ENCODE measurements at places on chromosomes 3 and 15. TPM values are rescaled to one million over a fixed set of nuclear protein-coding genes. Genes with fewer than 3 reads are reported as not detected.

DNA sequence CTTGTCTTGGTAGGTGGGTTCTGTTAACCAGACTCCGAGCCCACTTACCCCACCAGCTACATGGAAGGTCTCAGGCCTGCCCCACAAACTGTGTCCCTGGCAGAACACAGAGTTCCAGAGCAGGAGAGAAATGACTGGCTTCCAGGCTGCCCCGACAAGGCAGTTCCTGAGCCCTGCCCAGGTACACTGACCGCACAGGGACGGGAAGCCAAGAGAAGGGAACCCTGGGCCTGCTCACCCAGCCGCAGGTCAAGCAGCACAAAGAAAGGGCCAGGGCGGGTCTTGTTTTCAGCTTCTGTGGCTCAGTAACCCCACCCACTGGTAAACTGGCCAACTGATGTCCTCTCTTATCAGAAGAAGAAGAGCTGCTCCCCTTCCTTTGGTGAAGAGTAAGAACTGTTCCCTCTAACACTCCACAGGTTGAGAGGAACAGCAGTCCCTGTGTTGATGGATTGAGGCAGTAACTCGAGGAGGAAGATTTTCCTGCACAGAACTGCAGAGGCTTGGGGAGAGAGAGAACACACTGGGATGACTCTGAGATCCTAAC is 68.4 kb downstream of the CRTC3 start:
- peak; percentile 86 for DNase-seq

- DNase-seq = no peak
Measured at GRCh38 chr15:100186366-100186765, 155.4 kb downstream of the ADAMTS17 start.

DNA sequence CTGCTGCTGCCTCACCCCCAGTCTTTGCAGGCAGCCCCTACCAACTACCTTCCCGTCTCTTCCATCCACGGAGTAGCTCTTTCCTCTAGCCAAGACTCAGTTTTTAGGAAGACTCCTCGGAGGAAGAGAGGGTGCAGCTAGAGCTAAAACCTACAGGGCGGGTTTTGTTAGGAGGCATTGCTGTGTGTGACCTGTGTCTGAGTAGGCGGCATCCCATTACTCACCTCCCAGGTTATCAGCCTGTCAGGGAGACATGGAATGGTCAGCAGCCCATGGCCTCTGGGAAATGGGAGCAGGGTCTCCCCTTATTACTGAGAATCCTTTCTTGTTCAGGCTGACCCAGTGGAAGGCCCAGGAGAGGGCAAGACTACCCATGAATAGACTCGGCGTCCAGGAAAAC is 43.8 kb upstream of the FGD5 start:
- DNase-seq = no peak

- no peak for DNase-seq
Measured at GRCh38 chr3:110789315-110789714, 282.3 kb upstream of the NECTIN3 start.

- DNase-seq = no peak
Measured at GRCh38 chr3:156582532-156583183, 27.7 kb upstream of the SSR3 start.

- DNase-seq = no peak
Measured at GRCh38 chr15:43489191-43489590, 3.8 kb downstream of the TP53BP1 start.

- no peak for DNase-seq
Measured at GRCh38 chr3:124345845-124346244, 353.9 kb upstream of the ROPN1 start.

MST1 gene
- 60.3 TPM for total RNA-seq

SLC6A1 gene
- 13.9 TPM for total RNA-seq

GCNT3 gene
- total RNA-seq = 2.5 TPM

RAMAC gene
- 21.2 TPM for total RNA-seq

RBP2 gene
- not detected for total RNA-seq
